ENCODE measurements at places on chromosomes 11 and 22.

DNA sequence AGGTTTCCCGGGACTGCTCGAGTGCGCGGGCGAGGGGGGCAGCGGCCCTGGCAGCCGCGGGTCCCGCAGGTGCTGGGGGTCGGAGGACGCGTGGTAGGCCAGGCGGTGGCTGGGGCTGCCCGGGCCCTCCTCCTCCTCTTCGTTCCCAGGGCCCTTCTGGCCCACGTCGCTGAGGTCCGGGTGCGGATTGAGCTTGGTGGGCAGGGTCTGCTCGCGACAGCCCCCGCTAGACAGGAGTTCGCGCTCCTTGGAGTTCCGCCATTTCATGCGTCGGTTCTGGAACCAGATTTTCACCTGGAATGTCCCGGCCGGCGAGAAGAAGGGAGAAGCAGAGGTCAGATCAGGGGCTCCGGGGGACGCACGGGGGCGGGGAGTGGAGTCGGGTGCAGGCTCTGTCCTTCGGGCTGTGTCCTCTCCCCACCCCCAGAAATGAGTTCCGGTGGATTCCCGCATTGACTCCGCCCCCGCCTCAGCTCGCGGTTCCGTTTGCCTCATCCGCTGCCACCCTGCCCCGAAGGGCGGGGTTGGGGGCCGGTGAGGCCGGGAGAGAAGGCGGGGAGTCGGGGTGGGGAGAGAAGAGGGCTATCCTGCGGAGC is 3.9 kb downstream of the DBX1 start:
- no peak for DNase-seq

DNA sequence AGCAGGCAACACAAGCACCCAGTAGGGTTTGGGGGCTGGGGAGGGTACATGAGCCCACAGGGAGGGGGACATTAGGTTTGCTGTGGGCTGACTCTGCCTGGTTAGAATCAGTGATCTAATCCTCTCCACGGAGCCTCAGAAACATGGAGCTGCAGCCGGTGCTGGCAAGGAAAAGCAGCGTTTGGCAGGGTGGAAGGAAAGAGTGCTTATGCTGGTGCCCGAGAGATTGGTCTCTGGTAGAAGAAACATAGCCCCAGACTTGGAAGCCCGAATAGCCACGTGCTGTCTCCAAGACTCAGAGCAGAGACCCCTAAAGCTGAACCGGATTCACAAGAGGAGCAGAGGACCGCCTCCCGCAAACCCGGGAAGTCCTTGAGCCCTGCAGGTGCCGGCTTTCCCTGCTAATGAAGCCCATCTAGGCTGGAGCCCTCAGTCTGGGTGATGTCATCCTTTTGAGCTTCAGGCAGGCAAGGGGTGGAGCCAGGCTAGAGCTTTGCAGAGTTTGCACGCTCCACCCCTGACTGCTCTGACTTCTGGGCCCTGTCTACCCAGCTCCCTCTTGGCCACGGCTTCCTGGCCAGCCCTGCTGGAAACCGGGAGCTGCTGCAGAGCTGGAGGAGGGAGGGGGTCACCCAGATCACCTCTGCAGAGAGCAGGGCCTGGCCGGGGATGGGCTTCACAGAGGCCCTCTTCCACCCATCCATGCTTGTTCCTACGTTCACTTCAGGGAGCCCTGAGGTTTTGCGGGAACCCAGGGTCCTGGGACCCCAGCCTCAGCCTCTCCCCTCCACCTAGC is 35.0 kb upstream of the JAM3 start:
- DNase-seq, result no peak

DNA sequence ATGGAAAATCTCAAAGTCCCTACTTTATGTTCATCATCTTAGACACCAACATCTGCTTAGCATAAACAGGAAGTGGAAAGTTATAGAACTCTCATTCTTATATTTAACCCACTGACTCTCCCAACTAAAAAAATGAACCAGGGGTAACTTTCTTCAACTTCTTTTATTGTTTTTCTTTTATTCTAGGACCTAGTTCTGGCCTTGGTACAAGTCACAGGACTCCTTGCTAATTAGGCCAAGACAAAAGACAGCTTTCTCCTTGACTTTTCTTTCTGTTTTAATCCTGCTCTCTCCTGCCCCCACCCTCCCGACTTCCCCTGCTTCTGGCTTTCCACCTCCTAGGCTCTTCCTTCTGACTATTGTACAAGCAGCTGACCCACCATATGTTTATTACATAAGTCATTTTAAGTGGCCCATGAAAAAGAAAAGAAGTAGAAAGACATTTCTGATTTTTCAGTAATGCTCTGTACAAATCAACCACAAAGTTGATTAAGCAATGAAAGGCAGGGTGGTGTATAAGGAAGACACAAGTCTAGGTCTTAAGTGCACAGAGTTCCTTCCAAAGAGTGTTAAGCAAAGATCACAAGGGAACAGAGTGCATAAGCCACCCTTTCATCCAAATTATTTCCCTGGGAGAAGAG is 18.3 kb downstream of the JAML start:
- DNase-seq, result no peak

DNA sequence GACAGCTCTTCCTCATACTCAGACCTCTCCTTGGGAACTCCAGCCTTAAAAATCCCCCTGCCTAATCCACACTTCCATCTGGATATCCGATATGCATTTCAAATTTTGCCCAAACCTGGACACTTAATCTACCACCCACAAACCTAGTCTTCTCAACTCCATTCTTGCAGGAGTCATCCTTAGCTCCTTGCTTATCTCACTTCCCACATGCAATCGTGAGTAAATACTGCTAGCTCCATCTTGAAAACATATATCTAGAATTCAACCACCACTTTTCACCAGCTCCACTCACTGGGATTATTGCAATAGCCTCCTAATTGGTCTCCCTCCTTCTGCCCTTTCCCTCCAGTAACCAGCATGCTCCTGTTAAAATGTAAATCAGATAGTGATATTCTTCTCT is 2.6 kb upstream of the MYOD1 start:
- DNase-seq, result no peak

GRCh38 chr11:14357881-14358728 is 878 bp downstream of the RRAS2 start:
- no peak for DNase-seq

Measured in esophagus squamous epithelium (tissue), 5 donors.